ENCODE measurements at places on chromosomes 4 and X. TPM values are rescaled to one million over a fixed set of nuclear protein-coding genes. Genes with fewer than 3 reads are reported as not detected.

Gene ZNF141
- total RNA-seq = 30.0 TPM

Gene ANK2
- total RNA-seq = 28.6 TPM

Gene DCX
- 0.19 TPM for total RNA-seq

Gene UGT2B17
- not detected for total RNA-seq

DNA sequence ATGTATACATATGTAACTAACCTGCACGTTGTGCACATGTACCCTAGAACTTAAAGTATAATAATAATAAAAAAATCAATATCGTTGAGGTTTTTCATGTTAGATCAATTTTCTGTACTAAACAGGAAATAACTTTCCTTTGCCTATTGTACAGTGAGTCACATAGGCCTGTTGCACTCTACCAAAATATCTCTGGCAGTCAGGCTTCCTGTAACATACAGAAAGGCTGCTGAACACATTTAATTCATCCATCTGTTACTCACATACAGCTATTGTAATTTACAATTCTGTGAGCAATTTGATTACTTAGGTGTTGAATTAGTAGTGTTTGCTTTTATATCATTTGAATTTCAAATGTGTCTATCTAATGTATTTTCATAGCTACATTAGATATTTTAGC, 427.8 kb downstream of the TMA16 start:
- no peak overlapping the region for H3K4me3 ChIP-seq
- no peaks in the 10 kb centered on the region for H3K36me3 ChIP-seq
- H3K27ac ChIP-seq = no peak overlapping the region
- no peaks in the 10 kb centered on the region for H3K27me3 ChIP-seq
- H3K4me1 ChIP-seq = no peaks in the 10 kb centered on the region

DNA sequence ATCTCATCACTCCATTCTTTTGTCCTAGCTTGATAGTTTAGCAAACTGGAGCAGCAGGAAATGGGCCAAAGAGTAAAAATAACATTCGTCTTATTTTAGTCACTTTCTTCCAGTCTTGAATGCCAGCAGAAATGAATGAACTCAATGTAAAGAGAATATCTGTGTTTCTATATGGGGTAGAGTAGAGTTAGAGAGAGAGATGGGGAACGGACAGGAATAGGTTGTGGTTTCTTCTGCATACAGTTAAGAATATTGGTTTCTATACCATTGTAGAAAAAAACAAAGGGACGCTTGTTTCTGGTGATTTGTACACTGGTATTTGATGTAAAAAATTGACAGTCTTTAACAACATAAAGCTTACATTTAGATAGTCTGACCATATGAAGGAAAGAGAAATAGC, 8.9 kb downstream of the GPR174 start:
- no peak for DNase-seq
- H3K4me3 ChIP-seq = no peak overlapping the region
- H3K36me3 ChIP-seq = no peaks in the 10 kb centered on the region
- H3K27ac ChIP-seq = no peak overlapping the region

DNA sequence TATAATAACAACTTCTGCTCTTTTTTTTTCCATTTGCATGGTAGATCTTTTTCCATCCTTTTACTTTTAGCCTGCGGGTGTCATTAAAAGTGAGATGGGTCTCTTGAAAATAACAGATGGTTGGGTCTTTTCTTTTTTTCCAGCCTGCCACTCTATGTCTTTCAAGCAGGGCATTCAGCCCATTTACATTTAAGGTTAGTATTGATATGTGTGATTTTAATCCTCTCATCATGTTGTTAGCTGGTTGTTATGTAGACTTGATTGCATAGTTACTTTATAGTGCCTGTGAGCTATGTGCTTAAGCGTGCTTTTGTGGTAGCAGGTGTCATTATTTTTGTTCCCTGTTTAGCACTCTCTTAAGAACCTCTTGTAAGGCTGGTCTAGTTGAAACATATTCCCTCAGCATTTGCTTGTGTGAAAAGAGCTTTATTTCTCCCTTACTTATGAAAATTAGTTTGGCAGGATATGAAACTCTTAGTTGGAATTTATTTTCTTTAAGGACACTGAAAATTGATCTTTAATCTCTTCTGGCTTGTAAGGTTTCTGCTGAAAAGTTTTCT, 326.1 kb downstream of the SH3BGRL start:
- DNase-seq = no peak
- no peak overlapping the region for H3K27ac ChIP-seq
- H3K4me1 ChIP-seq = no peaks in the 10 kb centered on the region
- H3K4me3 ChIP-seq = no peak overlapping the region
- H3K27me3 ChIP-seq = no peaks in the 10 kb centered on the region
- no peaks in the 10 kb centered on the region for H3K36me3 ChIP-seq

- no peak for DNase-seq
- H3K27me3 ChIP-seq = no peaks in the 10 kb centered on the region
- H3K4me1 ChIP-seq = no peaks in the 10 kb centered on the region
- no peaks in the 10 kb centered on the region for H3K36me3 ChIP-seq
- H3K4me3 ChIP-seq = no peak overlapping the region
Observed at GRCh38 chr4:15253349-15253748, 174.5 kb upstream of the C1QTNF7 start.

GRCh38 chr4:106366026-106366425, 2.6 kb downstream of the GIMD1 start:
- no peak for DNase-seq
- H3K4me3 ChIP-seq = no peak overlapping the region
- no peaks in the 10 kb centered on the region for H3K4me1 ChIP-seq
- no peaks in the 10 kb centered on the region for H3K36me3 ChIP-seq
- no peak overlapping the region for H3K27ac ChIP-seq

GRCh38 chr4:121706595-121707021, 9.8 kb upstream of the ANXA5 start:
- no peaks in the 10 kb centered on the region for H3K36me3 ChIP-seq
- H3K4me3 ChIP-seq = no peak overlapping the region
- DNase-seq = no peak
- no peaks in the 10 kb centered on the region for H3K27me3 ChIP-seq

GRCh38 chr4:41661442-41662076, 87.0 kb downstream of the PHOX2B start:
- no peaks in the 10 kb centered on the region for H3K27me3 ChIP-seq
- H3K36me3 ChIP-seq = no peaks in the 10 kb centered on the region
- H3K27ac ChIP-seq = no peak overlapping the region
- DNase-seq = peak; percentile 79
- H3K4me1 ChIP-seq = no peaks in the 10 kb centered on the region

DNA sequence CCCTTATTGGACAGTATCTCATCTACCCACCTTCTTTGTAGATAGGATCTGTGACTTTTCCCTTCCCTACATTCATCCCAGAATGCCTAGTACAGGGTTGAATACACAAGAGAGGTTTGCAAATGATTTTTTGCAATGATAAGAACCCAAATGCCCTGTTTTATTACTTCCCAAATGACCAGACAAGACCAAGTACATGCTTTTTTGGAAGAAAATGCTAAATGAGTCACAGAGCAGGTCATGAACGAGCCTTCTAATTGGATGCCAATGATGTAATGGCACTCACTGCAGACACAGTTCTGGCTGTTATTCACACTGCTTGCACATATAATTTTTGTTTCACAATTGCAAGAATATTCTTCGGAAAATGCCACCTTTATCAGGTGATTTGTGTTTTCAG, 17.8 kb upstream of the GABRQ start:
- no peak overlapping the region for H3K27ac ChIP-seq
- H3K4me1 ChIP-seq = no peaks in the 10 kb centered on the region
- H3K27me3 ChIP-seq = no peaks in the 10 kb centered on the region
